ENCODE measurements at places on chromosomes 3 and 15. TPM values are rescaled to one million over a fixed set of nuclear protein-coding genes. Genes with fewer than 3 reads are reported as not detected.

DNA sequence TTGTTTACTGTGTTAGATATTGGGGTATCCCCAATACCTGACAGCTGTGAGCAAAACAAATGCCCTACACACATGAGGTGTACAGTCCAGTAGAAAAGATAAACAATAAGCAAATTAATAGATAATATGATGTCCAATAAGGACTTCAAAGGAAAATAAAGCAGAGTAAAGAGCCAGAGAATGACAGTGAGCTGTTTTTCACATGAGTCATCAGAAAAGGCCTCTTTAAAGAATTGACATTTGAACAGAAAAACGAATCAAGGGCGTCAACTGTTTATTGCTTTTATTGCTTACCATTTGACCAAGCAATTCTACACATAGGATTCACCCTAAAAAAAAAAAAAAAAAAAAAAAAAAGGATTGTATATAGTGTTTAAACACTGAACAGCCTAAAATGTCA, 96.6 kb upstream of the FLNB start:
- no peak for DNase-seq

- no peak for DNase-seq
Measured at GRCh38 chr3:134709561-134710312, 58.9 kb upstream of the KY start.

DNA sequence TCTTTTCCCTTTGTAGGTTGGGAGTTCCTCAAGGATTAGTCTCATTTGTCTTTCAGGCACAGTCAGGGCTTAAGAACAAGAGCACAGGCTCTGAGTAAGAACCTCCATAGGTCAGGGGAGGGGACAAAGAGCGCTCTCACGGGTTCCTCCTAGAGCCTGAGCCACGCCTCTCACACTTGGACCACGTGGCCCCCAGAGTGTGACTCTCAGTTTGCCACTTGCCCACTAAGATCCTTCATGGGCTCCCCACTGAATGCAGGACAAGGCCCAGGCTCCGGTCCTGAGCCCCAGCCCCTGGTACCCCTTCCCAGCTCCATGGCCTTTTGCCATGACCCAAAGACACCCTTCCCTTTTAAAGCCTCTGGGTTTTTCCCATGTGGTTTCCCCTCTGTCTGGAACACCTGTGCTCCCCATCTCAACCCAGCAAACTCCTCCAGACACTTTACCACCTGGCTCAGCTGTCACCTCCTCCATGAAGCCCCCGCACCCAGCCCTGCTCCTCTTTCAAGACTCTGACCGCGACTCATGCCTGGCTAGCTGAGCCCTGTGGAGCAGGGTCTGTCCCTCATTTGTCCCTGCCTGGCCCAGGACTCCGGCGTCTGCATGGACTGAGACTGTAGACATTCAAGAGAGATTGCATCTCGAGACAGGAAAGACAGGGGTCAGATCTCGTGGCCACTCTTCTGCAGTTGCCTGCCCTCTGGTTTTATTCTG, 32.7 kb downstream of the IQSEC1 start:
- no peak for DNase-seq

GRCh38 chr3:107934808-107935207, 156.0 kb downstream of the CD47 start:
- DNase-seq = no peak

DNA sequence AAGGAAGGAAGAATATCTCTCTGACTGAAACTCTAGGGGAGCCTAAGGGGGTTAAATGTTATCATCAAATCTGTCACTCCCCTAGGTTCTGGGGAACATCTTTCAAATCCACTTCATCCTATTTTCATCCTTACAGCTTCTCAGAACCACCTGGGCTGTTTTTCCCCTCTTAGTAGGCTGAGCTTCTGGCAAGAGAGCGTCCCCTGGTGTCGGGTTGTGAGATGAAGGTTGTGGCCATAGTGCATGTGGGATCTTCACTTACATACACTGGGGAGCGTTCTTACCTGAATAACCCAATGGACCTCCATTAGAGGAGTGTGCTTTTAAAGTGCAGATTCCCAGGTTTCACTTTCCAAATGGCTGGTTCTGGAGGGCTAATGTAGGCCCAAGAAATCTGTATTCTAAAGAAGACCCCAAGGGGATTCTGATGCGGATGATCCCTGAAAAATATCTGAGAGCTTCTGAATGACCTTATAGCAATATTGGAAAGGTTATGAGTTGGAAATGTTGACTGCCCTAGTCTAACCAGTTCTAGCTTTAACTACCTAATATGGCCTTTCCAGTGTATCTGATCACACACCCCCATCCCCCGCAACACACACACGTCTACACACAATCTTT, 663.7 kb downstream of the AGBL1 start:
- DNase-seq = no peak

- DNase-seq = no peak
Measured at GRCh38 chr3:2372306-2372705, 273.6 kb downstream of the CNTN4 start.

The GCNT3 gene
- polyA plus RNA-seq = 0.84 TPM

GRCh38 chr15:40949756-40950207, 3.5 kb upstream of the CHAC1 start:
- no peak for DNase-seq

DNA sequence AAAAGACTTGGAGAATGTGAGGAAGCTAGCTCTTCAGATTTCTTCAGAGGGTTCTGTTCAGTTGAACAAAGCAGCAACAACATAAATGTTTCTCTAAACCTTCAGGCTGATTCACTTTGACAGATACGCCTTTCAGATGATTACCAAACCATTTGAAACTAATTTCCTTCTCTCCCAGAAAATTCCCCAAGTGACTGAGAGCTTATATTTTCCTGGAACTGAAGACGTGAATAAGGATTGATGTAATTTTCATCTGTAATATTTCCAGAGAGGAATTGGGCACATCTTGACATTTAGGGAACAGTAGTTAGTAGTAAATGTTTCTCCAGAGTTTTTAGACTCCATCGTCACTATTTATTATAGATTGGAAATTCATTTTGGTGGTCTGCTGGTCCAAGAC, 108.6 kb upstream of the AADACL2 start:
- DNase-seq = no peak

- DNase-seq = no peak
Measured at GRCh38 chr15:31285772-31286261, 40.8 kb upstream of the KLF13 start.

The CKMT1B gene
- polyA plus RNA-seq = 3.8 TPM
